Left ventricle myocardium superior (tissue), 1 donor: ENCODE measurements at places on chromosomes 1 and 21.

- no peak for DNase-seq
These were observed 120.6 kb downstream of the KCNJ15 start for GRCh38 chr21:38377165-38378088.

DNA sequence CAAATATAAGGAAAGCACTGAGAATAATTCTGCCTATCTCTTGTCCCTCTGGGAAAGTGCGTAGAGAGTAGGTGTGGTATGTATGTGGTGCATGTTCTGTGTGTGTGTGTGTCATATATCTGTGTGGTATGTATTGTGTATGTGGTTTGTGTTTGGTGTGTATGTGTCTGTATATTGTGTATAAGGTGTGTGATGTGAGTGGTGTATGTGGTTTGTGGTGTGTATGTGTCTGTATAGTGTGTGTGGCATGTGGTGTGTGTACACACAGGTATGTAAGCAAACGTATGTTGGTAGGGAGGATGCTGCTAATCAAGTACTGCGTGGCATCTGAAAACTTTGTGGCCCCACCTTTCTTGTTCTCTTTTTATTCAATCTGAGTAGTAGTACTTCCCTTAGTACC, 68.3 kb upstream of the LAX1 start:
- no peak for DNase-seq

GRCh38 chr1:244840219-244840794, 4.8 kb downstream of the COX20 start:
- DNase-seq, result no peak

DNA sequence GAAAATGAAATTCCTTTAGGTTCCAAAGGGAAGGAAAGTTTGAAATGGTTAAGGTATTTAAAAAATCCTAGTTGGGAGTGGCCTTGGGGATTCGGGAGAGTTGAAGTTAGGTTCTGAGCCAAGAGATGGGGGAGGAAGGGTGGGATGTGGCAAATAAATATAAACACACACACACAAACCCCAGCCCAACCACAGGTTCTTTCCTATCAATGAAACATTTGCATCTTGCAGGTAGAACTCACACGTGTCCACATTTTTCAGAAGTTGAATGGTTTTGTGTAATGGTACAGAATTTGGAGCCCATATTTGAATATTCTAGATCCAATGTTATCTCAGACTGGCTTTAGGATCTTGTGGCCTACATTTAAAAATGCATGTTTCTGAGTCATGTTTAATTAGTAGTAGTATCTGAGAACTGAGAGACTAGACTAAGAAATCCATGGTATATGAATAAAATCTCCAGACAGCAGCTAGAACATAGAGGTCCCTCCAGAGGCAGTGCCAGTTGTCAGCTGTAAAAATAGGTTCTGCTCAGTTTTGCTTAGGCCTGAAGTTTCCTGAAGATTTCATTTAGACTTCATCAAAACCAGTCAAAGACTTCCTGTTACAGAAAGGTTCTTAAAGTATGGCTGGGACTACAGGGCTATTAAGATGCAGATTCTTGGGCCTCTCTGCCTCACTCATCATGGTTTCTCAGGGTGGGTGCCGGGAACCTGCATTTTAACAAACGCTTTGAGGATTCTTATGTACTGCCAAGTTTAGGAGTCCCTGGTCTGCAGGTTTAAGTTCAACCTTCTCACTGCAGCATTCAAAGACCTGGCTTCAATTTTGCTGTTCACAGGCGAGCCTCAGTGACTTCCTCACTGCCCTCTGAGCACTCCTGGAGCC, 21.3 kb downstream of the RUNX1 start:
- no peak for DNase-seq

DNA sequence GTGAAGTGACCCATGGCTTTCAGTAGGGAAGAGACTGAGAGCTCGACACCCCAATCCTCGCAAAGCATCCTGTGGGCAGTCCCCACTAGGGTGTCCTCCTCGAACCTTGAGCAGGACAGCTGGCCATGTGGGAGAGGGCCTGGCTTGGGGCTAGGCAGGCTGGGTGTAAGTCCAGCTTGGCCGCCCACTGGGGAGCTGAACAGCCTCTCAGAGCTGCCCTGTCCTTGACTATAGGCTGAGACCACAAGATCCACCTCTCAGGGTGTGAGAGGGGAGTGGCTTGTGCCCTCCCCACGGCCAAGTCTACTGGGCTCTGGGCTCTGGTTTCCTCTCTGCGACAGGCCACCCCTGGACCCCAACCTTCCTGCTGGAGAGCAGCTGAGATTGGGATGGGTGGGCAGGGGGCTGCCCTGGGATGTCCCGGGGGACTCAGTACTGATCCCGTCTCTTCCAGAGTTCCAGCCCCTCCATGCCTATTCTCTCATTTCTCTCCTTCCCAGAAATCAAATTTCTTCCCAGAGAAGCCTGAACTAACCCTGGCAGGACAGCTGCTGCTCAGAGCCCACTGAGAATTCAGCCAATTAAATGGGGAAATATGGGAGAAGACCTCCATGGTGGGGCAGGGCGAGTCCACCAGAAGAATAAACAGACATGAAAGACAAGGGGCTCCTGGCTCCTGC, 282.9 kb downstream of the PTPRU start:
- DNase-seq, result no peak

- DNase-seq, result no peak
These were observed 40.2 kb upstream of the RBM15 start for GRCh38 chr1:110298991-110299390.

DNA sequence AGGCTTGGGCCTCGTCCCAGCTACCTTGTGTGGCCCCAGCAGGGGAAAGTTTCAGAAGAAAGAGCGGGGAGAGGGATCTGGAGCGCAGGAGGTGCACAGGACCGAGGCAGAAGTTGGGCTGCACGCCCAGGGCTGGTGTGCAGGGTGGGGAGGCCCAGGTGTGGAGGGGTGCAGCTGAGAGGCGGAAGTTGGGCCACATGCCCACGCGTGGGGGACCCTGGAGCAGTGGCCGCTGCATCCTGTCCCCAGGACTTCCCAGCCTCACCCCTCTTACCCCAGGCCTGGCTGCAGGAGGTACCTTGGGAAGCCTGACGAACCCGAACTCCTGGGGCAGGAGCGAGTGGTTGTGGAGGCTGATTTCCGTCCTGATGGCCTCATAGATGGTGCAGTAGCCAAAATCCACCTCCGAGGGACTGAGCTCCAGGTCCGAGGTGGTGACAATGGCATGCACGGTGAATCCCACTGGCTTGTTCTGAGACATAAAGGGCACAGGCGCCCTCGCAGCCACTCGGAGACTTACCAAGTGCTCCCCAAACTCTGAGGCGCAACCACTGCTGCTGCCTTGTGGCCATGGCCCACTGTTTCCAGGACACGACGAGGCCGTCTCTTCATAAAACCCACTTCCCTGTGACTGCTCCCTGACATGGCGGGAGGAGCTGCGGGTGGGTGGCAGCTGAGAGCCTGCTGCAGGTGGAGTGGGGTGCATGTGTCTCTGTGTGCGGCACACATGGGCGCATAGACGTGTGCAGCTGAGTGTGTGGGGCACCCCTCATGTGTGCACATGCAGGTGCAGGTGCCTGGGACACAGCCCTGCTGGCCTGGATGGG, 20.4 kb upstream of the TMEM52 start:
- DNase-seq, result peak; percentile 19

GRCh38 chr1:71304125-71304524, 223.3 kb upstream of the ZRANB2 start:
- DNase-seq, result no peak

GRCh38 chr1:11740258-11741192, 4.6 kb downstream of the AGTRAP start:
- no peak for DNase-seq

DNA sequence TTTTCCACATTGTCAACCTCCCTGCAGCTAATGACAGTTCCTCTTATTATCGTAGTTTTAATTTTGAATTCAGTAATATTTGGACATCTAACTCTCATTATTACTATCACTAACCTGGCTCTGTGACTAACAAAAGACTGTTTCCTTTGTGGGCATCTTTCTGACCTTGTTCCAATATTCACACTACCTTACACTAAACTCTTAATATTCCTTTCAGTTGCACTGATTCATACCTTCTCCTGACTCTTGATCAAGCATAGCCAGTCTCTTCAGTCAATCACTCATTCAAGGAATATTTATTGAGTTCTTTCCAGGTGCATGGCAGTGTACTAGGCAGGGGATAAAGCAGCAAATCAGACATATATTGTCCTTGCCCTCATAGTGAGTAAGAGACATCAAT, 7.8 kb upstream of the CTNNBIP1 start:
- no peak for DNase-seq

DNA sequence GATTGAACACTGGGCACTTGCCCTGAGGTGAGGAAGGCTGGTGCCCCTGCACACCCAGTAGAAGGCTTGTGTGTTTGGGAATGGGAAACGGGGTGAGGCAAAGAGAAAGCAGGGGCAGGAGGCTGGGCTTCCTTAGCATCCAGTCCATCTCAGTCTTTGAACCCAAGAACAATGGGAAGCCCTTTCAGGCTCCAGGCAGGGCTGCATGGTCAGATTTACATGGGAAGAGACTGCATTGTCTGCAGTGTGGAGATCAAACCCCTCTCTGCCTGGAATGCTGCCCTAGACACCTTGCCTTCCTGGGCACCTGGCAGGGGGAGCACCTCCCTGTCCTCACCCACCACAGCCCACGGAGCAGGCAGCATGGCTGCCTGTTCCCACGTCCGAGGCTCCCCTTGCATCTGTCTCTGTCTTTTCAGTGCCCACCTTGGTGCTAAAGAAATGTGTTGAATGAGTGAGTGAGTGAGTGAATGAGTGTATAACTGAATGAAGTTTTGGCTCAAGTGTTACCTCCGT, 268.5 kb downstream of the GRIK3 start:
- DNase-seq, result no peak

GRCh38 chr1:205492201-205492667, 12.2 kb upstream of the CDK18 start:
- DNase-seq, result no peak

DNA sequence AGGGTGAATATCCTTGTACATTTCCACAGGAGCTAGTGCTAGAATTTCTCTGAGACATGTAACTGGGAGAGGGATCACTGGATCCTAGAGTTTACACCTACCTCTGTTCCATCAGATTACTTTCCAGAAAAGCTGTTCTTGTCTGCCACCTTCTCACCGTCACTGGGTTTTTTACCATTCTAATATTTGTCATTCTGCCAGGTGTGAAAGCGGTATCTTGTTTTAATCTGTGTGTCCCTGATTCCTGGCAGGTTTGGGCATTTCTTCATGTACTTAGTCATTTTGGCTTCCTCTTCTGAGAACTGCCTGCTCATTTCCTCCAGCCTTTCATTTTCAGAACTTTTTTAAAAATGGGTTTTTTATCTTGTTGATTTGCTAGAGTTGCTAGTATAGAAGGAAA, 5.1 kb downstream of the PMF1 start:
- no peak for DNase-seq

DNA sequence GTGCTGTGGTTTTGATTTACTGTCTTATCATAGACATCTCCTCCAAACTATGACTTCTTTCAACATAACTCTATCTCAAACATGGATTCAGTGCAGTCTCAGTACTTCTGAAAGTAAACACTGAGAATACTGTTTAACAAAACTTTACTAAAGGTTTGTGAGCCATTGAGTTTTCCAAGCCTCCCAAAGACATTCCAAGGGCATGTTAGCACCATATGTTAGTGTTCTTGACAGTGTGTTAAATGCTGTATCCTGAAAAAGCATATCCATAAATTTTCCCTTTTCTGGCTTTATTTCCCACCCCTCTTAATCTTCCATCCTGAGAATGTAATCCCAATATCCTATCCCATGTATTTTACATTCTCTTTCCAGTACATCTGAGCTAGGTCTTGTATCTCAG, 446.8 kb upstream of the CXADR start:
- DNase-seq, result no peak

DNA sequence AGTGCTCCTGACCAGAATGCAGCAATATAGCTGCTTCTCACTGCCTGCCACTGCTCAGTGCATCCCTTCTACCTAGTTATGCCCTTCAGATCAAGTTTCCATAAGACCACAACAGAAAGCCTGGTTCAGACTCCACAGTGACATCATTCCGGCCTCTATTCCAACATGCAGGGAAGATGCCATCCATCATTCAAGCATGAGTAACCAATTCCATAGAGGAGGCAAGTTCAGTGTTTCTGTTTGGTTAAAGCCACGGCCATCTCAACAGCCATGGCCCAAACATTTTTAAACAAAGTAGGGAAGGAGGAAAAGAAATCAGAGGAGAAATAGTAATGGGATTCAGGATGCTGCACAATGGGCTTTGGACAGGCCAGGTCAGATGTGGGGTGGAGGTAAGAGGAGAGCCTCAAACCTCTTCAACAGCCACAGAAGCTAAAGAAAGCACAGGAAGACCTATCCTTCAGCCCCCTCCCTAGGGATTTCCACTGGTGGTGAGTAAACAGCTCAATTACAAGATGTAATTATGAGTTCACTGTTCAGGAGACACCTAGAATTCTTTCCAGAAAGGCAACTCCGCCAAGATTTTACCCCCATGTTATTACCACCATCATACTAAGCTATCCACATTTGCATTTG, 484.9 kb downstream of the SETD4 start:
- no peak for DNase-seq

DNA sequence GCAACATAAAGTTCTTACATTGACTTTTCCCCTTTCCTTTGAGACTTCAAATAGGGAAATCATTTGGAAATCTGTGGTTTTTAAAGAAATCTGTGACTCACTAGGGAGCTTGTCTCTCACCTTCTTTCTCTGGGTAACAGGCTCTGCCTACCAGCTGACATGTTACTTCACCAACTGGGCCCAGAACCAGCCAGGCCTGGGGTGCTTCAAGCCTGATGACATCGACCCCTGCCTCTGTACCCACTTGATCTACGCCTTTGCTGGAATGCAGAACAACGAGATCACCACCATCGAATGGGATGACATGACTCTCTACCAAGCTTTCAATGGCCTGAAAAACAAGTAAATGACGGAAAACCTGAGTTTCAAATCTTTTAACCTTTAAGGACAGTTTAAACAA, 9.2 kb upstream of the CHIA start:
- no peak for DNase-seq

DNA sequence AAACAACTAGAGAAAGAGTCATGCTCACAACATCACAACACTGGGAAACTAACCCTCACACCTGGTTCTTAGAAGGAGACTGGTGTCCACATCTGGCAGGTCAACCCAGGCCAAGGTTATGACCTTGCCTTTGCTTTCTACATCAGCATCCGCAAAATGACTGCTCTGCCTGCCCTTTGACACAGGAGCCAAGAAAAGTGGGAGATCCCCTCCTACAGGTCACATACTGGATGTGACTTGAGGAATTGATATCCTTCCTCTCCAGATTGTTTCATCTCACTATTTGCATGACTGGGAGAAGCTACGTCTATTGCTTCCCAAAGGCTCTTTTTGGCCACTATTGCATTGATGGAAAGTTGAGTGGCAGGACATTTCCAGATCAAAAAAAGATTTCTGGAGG, 115.5 kb downstream of the MIS18A start:
- DNase-seq, result no peak

GRCh38 chr1:52585474-52585873, 16.7 kb upstream of the GPX7 start:
- DNase-seq, result no peak

GRCh38 chr1:236795757-236796667, 920 bp downstream of the MTR start:
- no peak for DNase-seq

DNA sequence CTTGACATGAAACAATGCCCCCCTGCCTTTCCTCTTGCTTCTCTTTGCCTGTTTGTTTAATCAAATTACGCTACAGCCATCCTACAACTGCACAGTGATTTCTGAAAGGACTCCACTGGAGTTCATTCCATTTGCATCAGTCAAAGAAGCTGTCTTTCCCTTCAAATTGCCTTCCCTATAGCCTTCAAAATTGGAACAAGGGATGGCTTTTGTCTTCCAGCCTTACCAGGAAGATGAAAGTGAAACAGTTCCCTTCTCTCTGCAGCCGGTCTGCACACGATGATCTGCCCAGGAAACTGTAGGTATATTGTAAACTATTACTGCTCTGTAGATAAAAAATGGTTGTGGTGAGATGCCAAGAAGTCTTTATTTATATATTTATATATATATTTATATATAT, 65.6 kb upstream of the ETS2 start:
- no peak for DNase-seq
